ENCODE measurements at places on chromosomes 11 and 22.
A peak's percentile ranks its signal among the peaks of the same experiment; 100 is the strongest.

- no peaks in the 10 kb centered on the region for H3K4me1 ChIP-seq
- H3K4me3 ChIP-seq, result no peak overlapping the region
- peaks cover 76% of the 10 kb centered on the region for H3K27me3 ChIP-seq
- no peaks in the 10 kb centered on the region for H3K36me3 ChIP-seq
- no peak for DNase-seq
Observed at GRCh38 chr22:22745225-22746060, 101.0 kb downstream of the GGTLC2 start.

DNA sequence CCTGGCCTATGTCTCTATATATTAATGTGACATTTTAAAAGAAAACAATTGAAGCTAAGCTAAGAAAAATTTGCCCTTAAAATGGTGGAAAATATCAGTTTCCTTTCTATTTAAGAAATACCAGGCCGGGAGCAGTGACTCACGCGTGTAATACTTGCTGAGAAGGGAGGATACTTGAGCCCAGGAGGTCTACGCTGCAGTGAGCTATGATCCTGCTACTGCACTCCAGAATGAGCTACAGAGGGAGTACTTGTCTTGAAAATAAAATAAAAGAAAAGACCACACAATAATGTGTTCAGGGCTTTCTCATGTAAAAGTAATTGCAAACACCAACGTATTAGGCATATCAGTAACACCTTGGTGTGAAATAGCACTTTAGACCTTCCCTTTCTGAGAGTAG lies 1.4 kb upstream of the PRSS23 start:
- no peaks in the 10 kb centered on the region for H3K27me3 ChIP-seq
- H3K4me3 ChIP-seq, result peak overlapping the region; percentile 69
- H3K4me1 ChIP-seq, result peaks cover 56% of the 10 kb centered on the region
- H3K27ac ChIP-seq, result no peak overlapping the region

GRCh38 chr11:103488031-103488461 lies 378.8 kb downstream of the DYNC2H1 start:
- H3K27ac ChIP-seq, result no peak overlapping the region
- DNase-seq, result no peak
- H3K4me1 ChIP-seq, result peaks cover 11% of the 10 kb centered on the region
- H3K27me3 ChIP-seq, result no peaks in the 10 kb centered on the region
- no peaks in the 10 kb centered on the region for H3K36me3 ChIP-seq

- no peak overlapping the region for H3K4me3 ChIP-seq
- H3K36me3 ChIP-seq, result no peaks in the 10 kb centered on the region
- H3K27ac ChIP-seq, result peak overlapping the region; percentile 99
- H3K27me3 ChIP-seq, result no peaks in the 10 kb centered on the region
- peaks cover 32% of the 10 kb centered on the region for H3K4me1 ChIP-seq
Observed at GRCh38 chr11:19725379-19726079, 12.9 kb downstream of the NAV2 start.

DNA sequence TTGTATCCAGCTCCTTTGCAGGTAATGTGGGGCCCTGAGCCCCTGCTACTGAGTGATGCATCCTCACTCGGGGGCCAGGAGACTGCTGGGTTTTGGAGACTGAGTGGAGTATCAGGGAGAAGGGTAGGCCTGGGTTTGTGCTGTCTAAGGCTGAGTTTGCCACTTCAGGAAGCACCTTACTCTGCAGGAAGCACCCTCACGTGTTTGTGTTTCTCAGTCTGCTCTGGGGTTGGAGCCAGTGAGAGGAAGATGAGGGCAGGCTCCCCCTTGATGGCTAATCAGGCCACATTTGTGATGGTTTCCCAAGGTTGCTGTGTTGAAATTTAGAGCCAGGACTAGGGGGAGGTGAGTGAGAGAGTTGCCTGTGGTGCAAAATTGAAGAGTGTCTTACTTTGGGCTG lies 13.7 kb upstream of the THY1 start:
- H3K36me3 ChIP-seq, result no peaks in the 10 kb centered on the region
- peaks cover 3% of the 10 kb centered on the region for H3K27me3 ChIP-seq
- H3K4me1 ChIP-seq, result peaks cover 22% of the 10 kb centered on the region
- H3K4me3 ChIP-seq, result no peak overlapping the region

DNA sequence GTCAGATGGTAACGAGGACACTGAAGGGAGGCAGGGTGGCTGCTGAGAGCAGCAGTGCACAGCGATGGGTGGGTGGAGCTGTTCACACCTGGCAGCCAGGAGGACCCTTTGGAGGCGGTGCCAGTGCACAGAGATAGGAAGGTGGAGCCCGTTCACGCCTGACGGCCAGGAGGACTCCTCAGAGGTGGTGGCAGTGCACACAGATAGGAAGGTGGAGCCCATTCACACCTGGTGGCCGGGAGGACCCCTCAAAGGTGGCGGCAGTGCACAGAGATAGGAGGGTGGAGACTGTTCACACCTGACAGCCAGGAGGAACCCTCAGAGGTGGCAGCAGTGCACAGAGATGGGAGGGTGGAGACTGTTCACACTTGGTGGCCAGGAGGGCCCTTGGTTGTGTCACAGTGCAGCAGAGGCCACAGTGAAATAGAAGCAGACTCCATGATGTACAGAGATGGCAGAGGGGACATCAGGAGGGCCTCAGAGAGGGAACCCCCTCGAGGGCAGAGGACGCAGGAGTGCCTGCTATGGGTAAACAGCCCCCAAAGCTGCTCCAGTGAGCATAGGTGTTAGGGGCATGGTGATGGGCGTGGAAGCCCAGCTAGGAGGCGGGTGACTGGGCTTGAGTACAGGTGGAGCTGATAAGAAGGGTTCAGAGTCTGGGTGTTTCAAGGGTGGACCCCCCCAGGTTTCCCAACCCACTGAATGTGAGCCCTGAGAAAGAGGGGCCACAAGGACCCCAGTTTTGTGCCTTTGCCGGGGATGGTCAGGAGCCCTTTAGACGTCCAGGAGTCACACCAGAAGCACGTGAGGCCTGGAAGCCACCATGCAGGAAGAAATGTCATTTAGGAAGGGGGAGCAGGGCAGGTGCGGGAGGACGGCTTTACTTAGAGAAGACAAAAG lies 566.7 kb downstream of the BRD1 start:
- no peaks in the 10 kb centered on the region for H3K36me3 ChIP-seq
- H3K4me1 ChIP-seq, result no peaks in the 10 kb centered on the region
- no peak for DNase-seq
- H3K27me3 ChIP-seq, result peaks cover 15% of the 10 kb centered on the region
- H3K27ac ChIP-seq, result no peak overlapping the region

DNA sequence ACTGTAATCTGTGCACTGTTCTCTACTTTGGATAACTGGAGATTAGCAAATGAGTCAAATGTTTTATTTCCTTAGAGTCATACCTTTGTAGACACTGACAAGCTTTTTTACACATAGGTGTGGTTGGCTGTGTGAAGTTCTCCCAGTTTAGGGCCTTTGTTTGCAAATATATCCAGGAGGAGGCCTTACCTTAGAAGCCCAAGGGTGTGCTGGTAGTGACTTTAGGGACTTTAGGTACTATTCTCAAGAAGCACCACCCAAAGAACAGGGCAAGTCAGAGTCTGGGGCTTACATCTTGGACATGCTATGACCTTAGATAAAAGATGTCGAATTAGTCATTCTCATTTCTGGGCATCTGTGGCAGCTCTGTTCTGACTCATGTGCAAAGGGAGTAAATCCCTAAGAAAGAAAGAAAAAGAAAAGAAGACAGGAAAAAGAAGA lies 4.8 kb upstream of the FAR1 start:
- no peak overlapping the region for H3K4me3 ChIP-seq
- DNase-seq, result no peak
- no peaks in the 10 kb centered on the region for H3K36me3 ChIP-seq
- no peak overlapping the region for H3K27ac ChIP-seq
- peaks cover 9% of the 10 kb centered on the region for H3K4me1 ChIP-seq

DNA sequence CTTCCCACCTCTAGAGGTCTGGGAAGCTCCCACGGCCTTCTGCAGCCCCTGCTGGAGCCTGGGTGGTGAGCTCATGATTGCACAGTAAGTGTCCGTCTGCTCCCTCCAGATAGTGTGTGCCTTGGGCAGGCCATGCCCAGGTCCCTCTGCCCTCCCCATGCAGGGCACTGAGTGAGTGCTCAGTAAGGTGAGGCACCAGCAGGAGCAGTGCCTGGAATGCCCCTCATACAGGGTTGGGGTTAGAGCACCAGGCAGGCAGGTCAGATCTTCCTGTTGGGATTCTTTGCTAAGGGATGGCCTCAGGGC lies 50.3 kb downstream of the NAT10 start:
- peaks cover 2% of the 10 kb centered on the region for H3K4me1 ChIP-seq
- H3K4me3 ChIP-seq, result no peak overlapping the region
- DNase-seq, result no peak
- H3K27me3 ChIP-seq, result no peaks in the 10 kb centered on the region
- H3K27ac ChIP-seq, result no peak overlapping the region

DNA sequence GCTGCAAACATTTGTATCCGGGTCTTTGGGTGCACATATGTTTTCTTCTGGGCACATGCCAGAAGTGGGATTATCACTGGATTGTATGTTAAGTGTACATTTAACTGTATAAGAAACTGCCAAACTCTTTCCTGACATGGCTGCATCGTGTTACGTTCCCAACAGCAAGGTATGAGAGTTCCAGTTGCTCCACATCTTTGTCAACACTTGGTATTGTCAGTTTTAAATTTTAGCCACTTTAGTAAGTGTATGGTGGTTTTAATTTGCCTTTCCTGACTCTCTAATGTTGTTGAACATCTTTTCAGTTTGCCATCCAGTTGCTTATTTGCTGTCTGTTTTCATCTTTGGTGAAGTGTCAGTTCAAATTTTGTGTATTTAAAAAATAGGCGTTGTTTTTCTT lies 22.5 kb upstream of the SMIM38 start:
- peaks cover 8% of the 10 kb centered on the region for H3K36me3 ChIP-seq
- no peak overlapping the region for H3K4me3 ChIP-seq
- no peak overlapping the region for H3K27ac ChIP-seq
- no peak for DNase-seq
- H3K4me1 ChIP-seq, result peaks cover 3% of the 10 kb centered on the region
- H3K27me3 ChIP-seq, result no peaks in the 10 kb centered on the region

GRCh38 chr11:68340003-68340767 lies 27.8 kb downstream of the LRP5 start:
- H3K36me3 ChIP-seq, result no peaks in the 10 kb centered on the region
- peaks cover 48% of the 10 kb centered on the region for H3K4me1 ChIP-seq
- no peaks in the 10 kb centered on the region for H3K27me3 ChIP-seq
- no peak overlapping the region for H3K4me3 ChIP-seq

DNA sequence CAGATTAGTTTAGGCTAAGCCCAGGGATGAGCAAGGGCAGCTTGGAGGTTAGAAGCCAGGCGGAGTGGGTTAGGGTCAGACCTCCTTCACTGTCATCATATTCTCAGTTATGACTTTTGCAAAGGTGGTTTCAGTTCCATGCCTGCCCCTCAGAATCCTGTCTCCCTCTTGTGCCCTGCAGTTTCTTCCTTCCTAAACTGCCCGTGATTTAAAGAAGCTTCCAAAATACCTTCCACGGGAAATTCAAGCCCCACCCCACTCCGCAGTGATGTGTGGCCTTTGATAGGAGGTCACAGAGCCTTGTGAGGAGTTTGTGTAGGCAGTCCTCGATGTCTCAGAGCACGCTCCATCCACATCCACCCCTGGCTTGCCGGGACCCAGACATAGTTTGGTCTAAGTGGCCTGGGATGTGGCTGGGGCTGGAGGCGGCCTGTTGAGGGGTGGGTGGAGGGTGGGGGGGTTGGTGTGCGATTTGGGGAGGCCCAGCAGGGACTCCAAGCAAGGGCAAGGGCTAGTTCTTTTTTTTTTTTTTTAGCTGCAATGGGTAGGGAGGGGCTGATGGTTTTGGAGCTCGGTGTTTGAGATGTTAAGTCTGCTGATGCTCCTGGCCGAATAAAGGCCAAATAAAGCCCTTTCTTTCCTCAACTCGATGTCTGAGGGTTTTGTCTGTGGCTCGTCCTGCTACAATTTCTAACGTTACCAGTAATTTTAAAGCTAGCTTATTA lies 1.6 kb upstream of the IFITM1 start:
- no peak for DNase-seq
- no peaks in the 10 kb centered on the region for H3K36me3 ChIP-seq
- H3K4me1 ChIP-seq, result peaks cover 71% of the 10 kb centered on the region
- peaks cover 13% of the 10 kb centered on the region for H3K27me3 ChIP-seq
- H3K4me3 ChIP-seq, result peak overlapping the region; percentile 86

- H3K27me3 ChIP-seq, result no peaks in the 10 kb centered on the region
- no peak overlapping the region for H3K4me3 ChIP-seq
- H3K36me3 ChIP-seq, result peaks cover 13% of the 10 kb centered on the region
- H3K4me1 ChIP-seq, result no peaks in the 10 kb centered on the region
- H3K27ac ChIP-seq, result no peak overlapping the region
Observed at GRCh38 chr22:44879301-44879680, 126.9 kb downstream of the ARHGAP8 start.

GRCh38 chr11:116576526-116576925 lies 196.3 kb downstream of the BUD13 start:
- H3K4me3 ChIP-seq, result no peak overlapping the region
- H3K27ac ChIP-seq, result no peak overlapping the region
- no peak for DNase-seq
- H3K27me3 ChIP-seq, result peaks cover 54% of the 10 kb centered on the region

GRCh38 chr11:6418557-6419008 lies 311 bp downstream of the APBB1 start:
- peaks cover 21% of the 10 kb centered on the region for H3K27me3 ChIP-seq
- H3K27ac ChIP-seq, result no peak overlapping the region
- DNase-seq, result peak; percentile 41
- peaks cover 6% of the 10 kb centered on the region for H3K4me1 ChIP-seq
- H3K36me3 ChIP-seq, result no peaks in the 10 kb centered on the region

- peaks cover 34% of the 10 kb centered on the region for H3K4me1 ChIP-seq
- no peak for DNase-seq
- no peaks in the 10 kb centered on the region for H3K27me3 ChIP-seq
- H3K4me3 ChIP-seq, result no peak overlapping the region
- peaks cover 4% of the 10 kb centered on the region for H3K36me3 ChIP-seq
Observed at GRCh38 chr11:72083414-72083813, 2.8 kb downstream of the LRRC51 start.

GRCh38 chr22:19639610-19640135 lies 74.6 kb upstream of the SEPTIN5 start:
- H3K27ac ChIP-seq, result no peak overlapping the region
- H3K27me3 ChIP-seq, result peaks cover 10% of the 10 kb centered on the region
- H3K4me3 ChIP-seq, result no peak overlapping the region
- peaks cover 6% of the 10 kb centered on the region for H3K4me1 ChIP-seq

DNA sequence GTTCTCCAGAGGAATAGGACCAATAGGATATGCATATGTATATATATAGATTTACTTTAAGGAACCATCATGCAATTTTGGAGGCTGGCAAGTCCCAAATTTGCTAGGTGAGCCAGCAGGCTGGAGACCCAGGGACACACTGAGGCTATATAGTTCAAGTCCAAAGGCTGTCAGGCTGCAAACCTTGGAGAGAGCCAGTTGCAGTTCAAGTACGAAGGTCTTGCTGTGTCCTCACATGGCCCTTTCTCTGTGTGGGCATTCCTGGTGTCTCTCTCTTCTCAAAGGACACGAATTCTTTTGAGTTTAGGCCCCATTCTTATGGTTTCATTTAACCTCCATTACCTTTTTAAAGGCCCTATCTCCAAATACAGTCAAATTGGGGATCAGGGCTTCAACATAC lies 134.4 kb upstream of the SORL1-AS1 start:
- H3K4me1 ChIP-seq, result no peaks in the 10 kb centered on the region
- H3K4me3 ChIP-seq, result no peak overlapping the region
- peaks cover 12% of the 10 kb centered on the region for H3K36me3 ChIP-seq
- H3K27ac ChIP-seq, result no peak overlapping the region
- no peaks in the 10 kb centered on the region for H3K27me3 ChIP-seq

DNA sequence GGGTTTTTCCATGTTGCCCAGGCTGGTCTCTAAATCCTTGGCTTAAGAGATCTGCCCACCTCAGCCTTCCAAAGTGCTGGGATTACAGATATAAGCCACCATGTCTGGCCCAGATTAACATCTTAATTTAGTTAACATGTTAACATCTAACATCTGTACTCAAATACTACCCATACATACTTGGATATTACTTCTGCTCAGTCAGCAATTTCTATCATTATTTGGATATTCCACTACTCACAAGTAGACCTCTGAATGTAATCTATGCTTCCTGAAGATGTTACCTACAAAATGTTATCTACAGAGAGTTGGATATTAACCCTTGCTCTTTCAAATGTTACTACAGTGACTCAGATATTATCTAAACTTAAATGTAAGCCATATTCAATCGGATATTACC lies 4.0 kb downstream of the CCKBR start:
- H3K4me1 ChIP-seq, result peaks cover 6% of the 10 kb centered on the region
